Left renal cortex interstitium (tissue), 4 donors: ENCODE measurements at places on chromosomes 4 and X.

DNA sequence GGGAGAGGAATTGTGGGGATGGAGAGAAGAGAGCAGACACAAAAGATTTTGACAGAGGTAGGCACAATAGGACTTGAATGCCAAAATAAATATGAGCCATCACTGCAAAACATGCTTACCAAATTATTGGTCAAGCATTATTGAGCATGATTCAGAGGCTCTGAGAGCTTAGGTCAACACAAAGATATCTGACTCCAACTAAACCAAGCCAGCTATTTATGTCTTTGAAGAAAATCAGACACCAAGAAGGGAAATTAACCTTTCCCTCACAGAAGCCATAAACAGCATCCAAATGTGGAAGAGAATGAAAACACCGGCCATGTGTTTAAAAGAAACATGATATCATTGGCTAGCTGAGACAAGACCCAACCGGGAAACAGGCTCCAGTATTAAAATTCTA is 323.2 kb downstream of the RAB28 start:
- DNase-seq: no peak

GRCh38 chrX:146614663-146615478 is 194.7 kb upstream of the CXorf51B start:
- peak; percentile 31 for DNase-seq

DNA sequence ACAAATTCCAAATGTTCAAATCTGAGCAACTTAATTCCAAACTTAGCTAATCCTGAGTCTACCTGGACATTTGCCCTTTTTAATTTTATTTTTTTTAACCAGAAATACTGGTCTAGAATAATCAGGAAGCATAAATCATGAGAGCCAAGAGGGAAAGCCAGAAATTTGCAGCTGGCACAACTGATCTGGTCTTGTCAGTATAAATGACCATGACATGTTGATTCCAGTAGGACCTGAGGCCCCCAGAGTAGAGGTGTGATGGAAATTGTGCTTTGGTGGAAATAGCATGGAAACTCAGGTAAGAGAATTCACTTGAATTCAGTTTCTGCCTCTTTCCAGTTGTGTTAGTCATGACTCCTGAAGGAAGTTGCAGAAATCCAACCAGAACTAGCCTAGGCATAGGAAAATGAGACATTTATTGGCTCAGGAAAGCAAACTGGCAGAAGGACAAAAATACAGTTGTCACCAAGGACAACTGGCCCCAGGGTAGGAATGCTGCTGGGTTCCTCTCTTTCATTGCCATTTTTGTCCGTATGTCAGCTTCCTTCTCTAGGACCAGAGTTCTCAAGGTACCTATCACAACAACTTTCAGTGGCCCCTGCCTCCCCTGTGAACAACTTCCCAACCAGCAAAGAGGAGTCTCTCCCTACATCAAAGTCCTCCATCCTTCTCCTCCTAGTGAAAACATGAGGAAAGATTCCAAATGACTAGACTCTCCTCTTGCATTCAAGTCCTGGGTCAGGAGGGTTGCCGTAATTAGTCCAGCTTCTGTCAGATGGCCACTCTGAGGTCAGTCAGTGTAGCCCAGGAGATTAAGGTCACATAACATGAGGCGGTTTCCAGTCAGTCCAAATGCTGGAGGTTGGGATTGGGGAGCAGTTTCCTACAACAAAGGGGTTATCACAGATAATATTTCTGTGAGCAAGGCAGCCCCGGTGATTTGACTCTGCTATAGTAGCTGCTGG is 29.3 kb upstream of the MYOZ2 start:
- DNase-seq: no peak

- no peak for DNase-seq
These were observed 137.0 kb downstream of the AMMECR1 start for GRCh38 chrX:110180928-110181310.

- no peak for DNase-seq
These were observed 935.5 kb downstream of the ADGRL3 start for GRCh38 chr4:62135565-62136156.

DNA sequence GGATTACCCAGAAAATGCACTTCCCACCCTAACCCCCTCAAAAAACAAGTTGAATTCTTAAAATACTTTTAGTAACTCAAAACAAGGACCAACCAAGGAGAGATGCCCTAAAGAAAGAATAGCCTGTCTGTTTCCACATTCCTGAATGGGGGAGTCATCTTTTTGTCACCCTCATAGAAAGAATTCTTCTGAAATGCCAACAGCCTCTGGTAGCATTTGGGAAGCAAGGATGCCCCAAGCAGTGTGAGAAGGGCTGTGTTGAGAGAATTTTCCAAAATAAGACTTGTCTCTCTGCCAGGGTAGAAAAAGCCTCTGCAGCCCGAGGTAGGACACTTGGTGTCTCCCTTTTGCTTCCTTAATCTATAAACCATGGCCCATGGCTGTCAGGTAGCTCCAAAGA is 173.1 kb upstream of the VCX3A start:
- DNase-seq: no peak

GRCh38 chr4:38600575-38600974 is 63.4 kb upstream of the KLF3 start:
- no peak for DNase-seq

- DNase-seq: no peak
These were observed 90.3 kb downstream of the ANTXR2 start for GRCh38 chr4:79982601-79983322.

DNA sequence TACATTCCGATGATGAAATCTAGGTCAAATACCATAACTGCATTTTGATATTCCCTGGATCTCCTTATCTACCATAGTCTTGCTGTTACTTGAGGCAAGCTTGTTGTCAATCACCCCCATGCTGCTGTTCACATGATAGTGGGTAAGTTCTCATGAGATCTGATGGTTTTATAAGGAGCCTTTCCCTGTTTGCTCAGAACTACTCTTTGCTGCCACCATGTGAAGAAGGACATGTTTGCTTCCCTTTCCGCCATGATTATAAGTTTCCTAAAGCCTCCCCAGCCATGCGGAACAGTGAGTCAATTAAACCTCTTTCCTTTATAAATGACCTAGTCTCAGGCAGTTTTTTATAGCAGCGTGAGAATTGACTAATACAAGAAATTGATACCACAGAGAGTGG is 432.0 kb downstream of the GLUD2 start:
- no peak for DNase-seq

- DNase-seq: no peak
These were observed 63.6 kb downstream of the SMIM20 start for GRCh38 chr4:25977397-25978170.

- DNase-seq: no peak
These were observed 931 bp downstream of the DDX60 start for GRCh38 chr4:168317621-168318020.

- no peak for DNase-seq
These were observed 47.6 kb downstream of the RPS3A start for GRCh38 chr4:151147000-151147399.

- no peak for DNase-seq
These were observed 321.7 kb downstream of the DHX15 start for GRCh38 chr4:24262616-24263015.

DNA sequence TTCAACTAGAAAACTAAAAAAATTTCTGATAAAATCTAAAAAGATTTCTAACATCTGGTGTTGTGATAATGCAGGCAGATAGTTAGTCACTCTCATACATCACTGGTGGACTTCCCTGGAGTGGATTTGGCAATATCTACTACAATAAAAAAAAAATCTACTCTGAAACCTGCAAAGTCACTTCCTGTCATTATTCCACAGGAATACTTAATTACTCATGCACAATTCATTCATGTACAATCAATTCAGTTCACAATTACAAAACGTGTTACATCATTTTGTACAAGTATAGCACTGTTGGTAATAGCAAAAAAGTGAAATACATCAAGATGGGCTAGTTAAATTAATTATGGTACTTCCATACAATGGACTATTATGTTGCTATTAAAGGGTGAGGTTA is 16.5 kb upstream of the RHOH start:
- DNase-seq: no peak

GRCh38 chr4:84324303-84325245 is 174.5 kb downstream of the NKX6-1 start:
- no peak for DNase-seq

DNA sequence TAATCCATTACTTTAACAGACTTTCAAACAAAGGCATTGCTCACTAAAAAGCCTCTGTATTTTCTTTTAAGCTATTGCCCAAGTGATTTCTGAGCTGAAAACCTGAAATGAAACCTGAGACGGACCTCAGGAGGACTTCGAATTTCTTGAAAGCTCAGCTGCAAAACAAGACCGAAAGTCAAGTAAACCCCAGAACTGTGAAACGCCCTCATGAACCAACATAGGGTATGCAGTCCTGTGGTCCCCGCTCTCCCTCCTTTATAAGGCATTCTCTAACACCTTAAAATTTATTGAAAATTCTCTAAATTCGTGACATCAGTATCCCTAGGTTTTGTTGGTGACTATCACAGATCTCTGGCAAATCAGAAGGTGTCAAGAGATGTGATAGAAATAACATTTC is 91.8 kb downstream of the SHISA3 start:
- DNase-seq: no peak

DNA sequence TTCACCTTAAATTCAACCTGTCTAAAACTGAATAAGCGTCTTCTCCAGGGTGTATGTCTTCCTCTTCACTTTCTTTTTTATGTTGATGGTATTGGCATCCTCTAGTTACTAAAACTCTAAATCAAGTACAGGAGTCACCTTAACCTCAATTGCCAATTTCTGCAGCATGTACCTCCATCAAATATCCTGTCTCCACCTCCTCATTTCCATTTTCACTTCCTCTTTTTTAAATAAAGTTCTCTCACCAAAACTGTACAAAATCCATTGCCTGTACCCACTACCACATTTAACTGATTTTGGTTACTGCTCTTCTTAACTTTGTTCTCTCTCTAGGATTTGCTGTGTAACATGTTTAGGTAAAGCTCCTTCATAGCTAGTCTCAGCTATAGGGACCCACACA is 9.2 kb upstream of the NPFFR2 start:
- DNase-seq: no peak

GRCh38 chrX:16208601-16209000 is 41.3 kb downstream of the MAGEB17 start:
- DNase-seq: no peak

- no peak for DNase-seq
These were observed 36.1 kb downstream of the TMEM165 start for GRCh38 chr4:55431710-55432336.

GRCh38 chrX:150298841-150299551 is 64.1 kb upstream of the MAMLD1 start:
- DNase-seq: no peak

- DNase-seq: no peak
These were observed 1222.9 kb upstream of the PRKX start for GRCh38 chrX:4936315-4936714.

- DNase-seq: peak; percentile 11
These were observed 310.7 kb downstream of the STK32B start for GRCh38 chr4:5361968-5362367.

GRCh38 chr4:154984148-154984547 is 203.1 kb downstream of the RBM46 start:
- DNase-seq: no peak

DNA sequence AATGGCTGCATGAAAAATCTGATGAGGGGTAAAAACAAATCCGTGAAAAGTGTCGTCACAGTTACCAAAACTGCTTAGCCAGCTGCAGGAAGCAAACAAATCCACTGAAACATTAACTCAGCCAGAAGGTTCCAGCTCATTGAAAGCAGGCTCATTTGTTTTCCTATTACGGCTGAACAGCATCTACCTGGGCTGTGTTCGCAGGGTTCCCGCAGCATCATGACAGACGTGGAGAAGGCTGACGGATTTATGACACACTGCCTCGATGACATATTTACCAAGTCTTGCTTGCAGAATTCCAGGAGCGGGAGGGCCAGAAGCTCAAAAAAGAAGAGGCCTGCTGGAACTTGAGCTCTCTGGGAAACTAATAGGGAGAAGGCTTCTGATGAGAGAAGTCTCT is 781.1 kb downstream of the RAB28 start:
- no peak for DNase-seq

- no peak for DNase-seq
These were observed 81.9 kb upstream of the ATXN3L start for GRCh38 chrX:13401724-13402123.

DNA sequence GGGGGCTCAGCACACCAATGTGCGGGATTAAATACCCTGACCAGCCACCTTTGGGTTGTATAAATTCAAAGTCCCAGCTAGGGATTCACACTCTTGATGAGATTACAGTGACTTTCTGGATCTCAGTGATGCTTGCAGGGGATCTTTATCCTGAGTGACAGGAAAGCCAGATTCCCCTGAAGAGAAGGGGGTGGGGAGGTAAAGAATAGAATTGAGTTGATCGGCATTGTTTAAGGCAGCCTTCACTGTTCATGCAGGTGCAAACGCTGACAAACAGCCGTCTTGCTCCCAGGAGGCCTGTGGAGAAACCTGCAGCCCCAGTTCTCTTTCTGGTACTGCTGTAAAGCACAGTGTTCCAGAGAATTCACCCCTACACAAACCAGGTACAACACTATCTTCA is 19.0 kb downstream of the CXXC4 start:
- no peak for DNase-seq

DNA sequence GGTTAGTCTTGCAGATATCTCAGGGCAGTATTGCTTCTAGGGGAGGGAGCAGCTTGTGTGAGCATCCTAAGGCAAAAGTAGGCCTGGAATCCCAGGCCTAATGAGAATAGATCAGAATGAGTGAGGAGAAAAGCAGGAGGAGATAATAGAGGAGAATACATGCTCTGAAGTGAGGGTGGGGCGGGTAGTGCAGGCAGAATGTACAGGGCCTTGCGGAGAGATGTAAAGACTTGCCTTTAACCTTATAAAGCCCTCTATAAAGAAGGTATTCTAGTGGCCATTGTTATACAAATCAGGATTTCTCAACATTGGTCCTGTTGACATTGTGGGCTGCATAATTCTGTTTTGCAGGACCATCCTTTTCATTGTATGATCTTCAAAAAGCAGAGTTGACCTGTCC is 855.3 kb downstream of the PCDH7 start:
- no peak for DNase-seq

DNA sequence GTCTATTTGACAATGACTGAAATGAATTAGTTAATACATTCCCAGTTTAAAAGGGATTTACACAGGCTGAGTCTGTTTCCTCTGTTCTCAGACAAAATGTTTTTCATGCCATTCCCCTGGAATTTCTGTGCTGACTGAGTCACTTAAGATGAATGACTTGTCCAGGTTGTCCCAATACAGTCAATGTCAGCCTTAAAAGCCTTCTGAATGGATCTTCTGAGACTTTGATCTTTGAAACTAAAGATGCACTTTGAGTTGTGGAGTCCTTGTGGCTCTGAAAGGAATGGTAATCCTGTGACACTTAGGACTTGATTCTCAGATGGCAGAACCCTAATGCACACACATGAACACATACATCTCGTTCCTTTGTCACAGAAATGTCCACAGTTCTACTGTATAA is 622.2 kb upstream of the GRID2 start:
- no peak for DNase-seq

- DNase-seq: no peak
These were observed 2.2 kb downstream of the PLXNB3 start for GRCh38 chrX:153766098-153766817.
